ENCODE measurements at places on chromosomes 4 and X.

GRCh38 chrX:96687776-96688175 lies 3.1 kb downstream of the DIAPH2 start:
- DNase-seq: no peak

DNA sequence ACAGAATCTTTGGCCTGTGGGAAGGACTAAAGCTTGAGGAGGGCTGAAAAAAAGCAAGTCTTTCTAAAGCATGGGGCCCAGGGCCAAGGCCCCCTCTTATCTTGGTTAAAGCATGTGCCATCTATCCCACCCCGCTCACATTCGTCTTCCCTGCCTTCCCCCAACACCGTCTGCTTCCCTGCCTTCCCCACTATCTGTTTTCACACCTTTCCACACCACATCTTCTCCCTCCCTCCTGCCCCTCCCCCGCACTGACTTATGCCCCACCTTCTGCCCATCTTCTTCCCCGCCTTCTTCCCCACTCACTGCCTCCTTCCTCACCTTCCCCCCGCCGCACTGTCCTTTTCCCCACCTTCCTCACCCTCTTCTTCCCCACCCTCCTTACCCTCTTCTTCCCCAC lies 890 bp upstream of the NAP1L5 start:
- DNase-seq: no peak

DNA sequence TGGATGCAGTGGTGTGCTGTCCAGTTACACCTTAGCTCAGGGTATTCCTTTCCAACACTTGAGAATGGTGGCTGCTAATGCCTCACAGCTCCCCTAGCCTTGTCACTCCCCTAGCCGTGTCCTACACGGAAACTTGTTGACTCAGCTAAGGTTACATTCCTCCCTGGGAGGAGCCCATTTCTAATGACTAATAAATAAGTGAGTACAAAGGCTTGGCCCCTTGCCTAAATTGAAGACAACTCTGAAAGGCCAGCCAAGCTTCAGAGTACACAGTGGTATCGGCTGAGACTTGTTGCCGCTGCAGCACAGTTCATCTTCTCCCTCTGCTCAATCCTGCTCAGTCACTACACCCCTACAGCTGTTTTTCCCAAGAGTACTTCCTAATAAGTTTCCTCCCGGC lies 21.2 kb upstream of the SLC25A31 start:
- peak; percentile 37 for DNase-seq

DNA sequence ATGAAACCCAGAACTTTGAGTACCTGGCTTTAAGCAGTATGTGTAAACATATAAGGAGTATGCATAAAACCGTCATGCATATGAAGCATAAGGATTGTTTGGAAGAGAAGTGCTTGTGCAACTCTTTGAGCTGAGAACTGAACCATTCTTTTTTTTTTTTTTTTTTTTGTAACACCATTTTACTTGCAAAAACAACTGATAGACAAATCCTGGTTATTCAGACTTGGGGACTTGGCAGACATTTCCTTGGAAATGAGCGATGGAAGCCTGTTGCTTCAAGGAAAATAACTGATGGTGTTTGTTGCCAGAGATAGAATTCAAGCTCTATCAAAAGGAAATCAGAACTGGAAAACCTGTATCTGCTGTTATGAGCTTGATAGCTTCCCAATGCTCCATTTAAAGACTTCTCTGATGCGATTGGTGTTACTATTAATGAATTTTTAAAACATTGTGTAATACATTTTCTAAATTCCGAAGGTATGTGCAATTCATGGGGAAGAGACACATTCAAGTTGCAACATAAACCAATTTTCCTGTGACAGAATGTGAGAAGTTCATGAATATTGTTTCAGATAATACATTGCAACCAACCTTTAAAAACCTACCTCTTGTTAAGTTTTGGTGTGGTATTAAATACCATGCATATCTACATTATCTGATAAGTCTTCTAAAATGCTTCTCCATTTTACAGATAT lies 47.0 kb upstream of the FAT1 start:
- peak; percentile 52 for DNase-seq

DNA sequence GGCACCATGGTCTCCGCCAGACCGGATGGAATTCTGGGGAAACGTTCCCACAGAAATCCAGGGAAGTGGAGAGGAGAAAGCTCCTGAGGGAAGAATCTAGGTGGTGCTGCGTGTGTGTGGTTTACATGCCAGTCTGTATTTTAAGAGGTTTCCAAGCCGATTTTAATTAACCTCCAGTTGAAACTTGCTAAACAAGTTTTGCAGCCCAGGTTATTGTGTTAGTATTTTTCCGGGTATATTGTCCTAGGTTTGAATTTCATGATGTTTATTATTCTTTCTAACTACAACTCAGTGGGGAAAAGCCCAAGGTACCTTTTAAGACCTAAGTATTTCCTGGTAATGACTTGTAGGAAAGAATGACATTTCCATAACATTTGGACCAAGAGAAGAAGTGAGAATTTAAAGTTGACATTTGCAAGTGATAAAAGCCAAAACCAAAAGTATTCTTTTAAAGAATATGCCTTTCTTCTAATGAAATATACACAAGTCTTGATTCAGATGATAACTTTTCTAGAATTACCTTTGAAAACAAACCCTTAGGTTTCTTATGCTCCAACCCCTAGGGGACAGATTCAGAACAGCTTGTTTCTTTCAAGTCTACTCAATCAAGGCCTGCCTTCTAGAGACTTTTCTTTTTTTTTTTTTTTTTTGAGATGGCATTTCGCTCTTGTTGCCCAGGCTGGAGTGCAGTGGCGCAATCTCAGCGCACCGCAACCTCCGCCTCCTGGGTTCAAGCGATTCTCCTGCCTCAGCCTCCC lies 14.6 kb downstream of the SAT1 start:
- no peak for DNase-seq

DNA sequence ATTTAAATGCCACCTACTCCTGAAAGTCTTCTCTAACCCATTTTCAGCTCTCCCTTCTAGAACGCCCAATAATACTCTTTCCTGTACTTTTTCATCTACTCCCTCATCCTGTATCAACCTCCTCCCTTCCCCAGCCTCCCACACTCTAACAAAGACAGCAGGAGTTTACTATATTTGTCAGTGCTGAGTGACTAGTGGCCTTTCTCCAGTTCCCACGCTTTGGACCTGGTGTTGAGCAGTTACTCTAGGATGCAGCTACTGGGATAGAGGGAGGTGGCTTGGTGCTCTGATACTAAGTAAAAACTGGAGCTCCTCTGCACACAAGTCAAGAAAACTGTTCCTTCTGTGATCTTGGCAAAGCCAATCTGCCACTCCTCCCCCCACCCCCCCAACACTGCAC lies 36.1 kb upstream of the KLHL13 start:
- DNase-seq: no peak

DNA sequence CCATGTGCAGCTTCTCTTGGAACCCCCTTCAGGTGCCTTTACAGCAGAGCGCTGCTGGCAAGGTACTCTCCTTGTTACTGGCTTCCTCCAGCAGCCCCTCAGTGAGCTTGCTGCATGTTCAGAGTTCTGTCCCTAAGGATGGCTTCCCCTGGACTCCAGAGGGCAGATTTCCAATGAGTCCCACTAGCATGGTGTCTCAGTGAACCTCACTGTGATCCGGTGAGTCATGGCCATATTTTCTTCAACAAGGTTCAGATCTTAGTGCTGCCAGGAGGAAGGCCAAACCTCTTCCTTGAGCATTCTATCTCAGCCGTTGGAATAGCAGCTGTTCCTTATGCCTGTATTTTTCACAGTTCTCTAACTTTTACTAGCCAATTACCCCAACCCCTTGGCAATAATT lies 98.8 kb downstream of the CASK start:
- peak; percentile 29 for DNase-seq

DNA sequence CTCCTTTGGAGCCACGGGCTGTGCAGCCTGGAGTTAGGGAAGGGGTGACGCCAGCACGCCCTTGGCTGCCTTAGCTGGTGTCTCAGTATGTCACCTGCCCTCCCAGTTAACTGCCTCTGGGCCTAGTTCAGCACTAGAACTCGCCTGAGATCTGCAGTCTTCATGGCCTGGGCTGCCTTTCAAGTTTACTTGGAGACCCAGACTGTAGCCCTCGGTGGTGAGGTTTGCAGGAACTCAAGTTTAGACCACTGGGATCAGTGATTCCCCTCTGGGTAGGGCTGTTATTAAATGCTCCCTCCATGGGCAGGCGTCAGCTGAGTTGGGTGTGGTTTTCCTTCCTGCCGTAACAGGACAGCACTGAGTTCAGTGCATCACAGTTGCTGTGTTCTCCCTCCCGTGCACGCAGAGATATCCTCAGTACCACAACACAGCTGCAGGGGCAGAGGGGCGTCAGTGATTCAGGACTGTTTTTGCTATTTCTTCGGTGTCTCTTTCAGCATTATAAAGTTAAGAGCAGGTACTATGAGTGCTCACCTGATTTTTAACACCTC lies 30.5 kb downstream of the PLAC8 start:
- DNase-seq: no peak

GRCh38 chrX:13397878-13398818 lies 78.3 kb upstream of the ATXN3L start:
- peak; percentile 81 for DNase-seq

GRCh38 chrX:22999696-23000223 lies at the start of gene DDX53:
TSS of gene DDX53 (plus strand) at chrX:22999960. CDS start at chrX:23000058, 98 bp downstream.
- DNase-seq: no peak

DNA sequence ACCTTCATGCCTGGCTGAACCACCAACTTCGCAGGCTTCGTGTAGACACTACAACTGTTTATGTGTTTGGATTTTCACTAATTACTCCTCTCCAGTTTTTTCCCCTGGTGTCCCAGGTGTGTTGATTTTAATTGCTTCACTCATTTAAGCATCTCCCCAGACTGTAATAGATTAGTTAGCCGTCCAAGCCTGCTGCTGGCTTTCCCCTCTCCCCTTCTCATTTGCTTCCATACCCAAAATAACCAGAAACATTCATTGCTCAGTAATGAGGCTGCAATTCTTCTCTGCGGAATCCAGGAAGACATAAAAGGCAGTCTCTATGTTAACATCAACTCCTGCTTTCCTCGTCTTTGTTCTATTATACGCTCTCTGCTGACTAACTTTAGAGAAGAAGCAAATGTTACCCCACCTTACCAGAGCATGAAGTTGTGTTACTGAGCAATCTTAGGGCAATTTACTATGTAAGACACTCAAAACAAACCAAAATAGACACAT lies 37.9 kb upstream of the SCRG1 start:
- no peak for DNase-seq

DNA sequence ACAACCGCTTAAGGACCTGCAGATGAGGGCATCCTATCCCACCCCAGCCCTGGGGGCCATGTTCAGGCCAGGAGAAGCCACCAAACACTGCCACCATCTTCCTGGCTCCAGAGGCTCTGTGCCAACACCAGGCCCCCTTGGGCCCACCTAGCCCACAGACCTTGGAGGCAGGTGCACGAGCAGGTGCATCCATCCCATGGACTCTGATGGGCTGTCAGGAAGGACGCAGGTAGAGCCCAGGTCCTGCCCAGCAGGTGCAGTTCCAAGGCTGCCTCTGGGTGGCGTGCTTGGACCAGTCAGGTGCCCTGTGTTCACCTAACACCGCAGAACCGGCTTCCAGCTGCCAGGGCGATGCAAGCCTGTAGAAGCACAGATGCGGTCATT lies 22.8 kb upstream of the PDE6B start:
- peak; percentile 47 for DNase-seq

DNA sequence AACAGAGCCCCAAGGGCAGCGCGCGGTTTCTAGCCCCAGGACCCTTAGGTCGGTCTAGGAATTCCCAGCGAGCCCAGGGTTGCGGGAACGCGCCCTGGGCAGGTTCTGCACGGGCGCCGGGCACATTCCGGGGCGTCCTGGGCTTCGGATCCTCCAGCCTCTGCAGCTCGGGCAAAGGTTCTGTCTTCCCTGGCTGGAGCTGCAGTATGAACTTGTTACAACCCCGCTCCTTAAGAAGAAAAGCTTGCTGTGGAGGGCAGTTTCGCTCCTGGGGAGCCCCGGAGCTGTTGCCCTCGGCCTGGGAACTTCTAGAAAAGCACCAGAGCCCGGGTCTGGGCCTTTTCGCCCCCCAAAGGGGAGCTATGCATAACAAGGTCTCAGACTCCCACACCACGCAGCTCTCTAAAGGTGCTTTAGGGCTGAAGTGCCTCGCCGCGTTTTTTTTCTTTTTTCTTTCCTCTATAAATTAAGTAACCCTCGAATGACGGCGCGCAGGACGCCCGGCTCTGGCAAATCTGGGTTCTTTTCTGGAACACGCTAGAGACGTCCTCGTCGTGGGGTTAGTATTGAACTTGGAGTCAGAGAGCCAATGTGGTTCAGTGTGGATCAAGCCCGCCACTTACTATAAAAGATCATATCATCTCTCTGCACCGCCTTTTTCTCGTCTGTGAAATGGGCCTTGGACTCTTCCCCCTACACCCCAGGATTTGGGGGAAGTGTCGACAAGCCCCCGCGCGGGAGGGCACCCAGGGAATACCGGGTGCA lies 5.7 kb downstream of the MSX1 start:
- DNase-seq: no peak

GRCh38 chrX:41946989-41947612 lies 23.7 kb upstream of the CASK start:
- no peak for DNase-seq

GRCh38 chr4:131978120-131978519 lies 1171.0 kb upstream of the PCDH10 start:
- DNase-seq: no peak

- no peak for DNase-seq
These were observed 809.7 kb upstream of the NDST4 start for GRCh38 chr4:115923152-115923551.

- peak; percentile 43 for DNase-seq
These were observed at the start of gene ADGRL3 for GRCh38 chr4:61200187-61200915. TSS of gene ADGRL3 (plus strand) at chr4:61200326.

DNA sequence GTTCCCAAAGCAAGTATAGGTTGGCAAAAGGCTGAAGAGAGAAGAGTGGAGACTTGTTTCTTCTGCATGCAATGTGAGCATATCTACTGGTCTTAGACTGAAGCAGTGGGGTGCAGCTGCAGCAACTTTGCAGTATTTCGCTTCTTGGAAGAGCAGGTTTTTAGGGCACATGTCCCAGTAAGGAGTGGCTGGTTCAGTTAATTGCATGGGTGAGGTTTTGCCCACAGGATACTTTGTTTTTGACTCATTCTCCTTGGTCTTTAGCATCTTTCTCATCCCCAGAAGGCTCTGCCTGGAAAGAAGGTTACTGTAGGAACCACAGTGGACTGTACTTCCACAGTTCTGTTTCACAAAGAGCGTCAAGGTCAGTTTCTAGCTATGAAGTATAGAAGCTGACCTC lies 68.0 kb upstream of the NR3C2 start:
- DNase-seq: no peak

DNA sequence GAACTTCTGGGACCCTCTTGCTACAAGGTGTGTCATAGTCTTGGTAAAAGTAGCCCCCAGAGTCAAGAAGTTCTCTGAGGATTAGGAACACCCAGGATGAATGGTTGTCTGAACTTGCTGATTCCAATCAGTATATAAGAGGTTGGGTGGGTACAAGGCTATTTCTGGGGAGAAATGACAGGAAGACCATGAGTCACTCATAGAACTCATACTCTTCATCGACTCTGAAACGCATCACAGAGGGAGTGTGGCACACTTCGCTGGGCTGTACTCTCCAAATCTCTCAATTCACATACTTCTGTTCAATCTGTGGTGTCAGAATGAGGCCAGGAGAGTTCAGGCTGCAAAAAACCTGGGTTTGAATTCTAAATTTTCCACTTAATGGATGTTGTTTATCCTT lies 193.2 kb upstream of the LEF1 start:
- no peak for DNase-seq
